ENCODE measurements at places on chromosomes 16 and 17. TPM values are rescaled to one million over a fixed set of nuclear protein-coding genes. Genes with fewer than 3 reads are reported as not detected.
A peak's percentile ranks its signal among the peaks of the same experiment; 100 is the strongest.

- DNase-seq: no peak
These were observed 47.3 kb upstream of the ALOX12 start for GRCh38 chr17:6948562-6948961.

INCA1 gene
- not detected for total RNA-seq

DNA sequence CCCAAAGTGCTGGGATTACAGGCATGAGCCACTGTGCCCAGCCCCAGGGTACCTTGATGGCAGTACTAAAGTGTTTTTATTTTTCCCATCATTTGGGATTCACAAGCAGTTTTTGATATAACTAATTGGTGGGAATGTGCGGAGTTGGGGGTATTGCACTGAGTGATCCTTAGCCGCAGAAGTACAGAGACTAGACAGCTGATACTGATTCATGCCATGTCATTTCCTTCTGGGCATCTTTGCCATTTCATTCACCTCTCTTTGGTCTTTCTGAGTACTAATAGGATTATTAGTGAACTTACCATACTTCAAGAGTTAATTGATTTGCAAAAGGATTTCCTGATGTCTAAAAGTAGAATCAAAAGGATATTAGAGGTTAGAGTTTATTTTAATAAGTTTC, 9.7 kb downstream of the NMT1 start:
- no peak for DNase-seq

GRCh38 chr16:67104845-67105244, 4.9 kb upstream of the PHAF1 start:
- peak; percentile 11 for DNase-seq

CCL4 gene
- not detected for total RNA-seq

DNA sequence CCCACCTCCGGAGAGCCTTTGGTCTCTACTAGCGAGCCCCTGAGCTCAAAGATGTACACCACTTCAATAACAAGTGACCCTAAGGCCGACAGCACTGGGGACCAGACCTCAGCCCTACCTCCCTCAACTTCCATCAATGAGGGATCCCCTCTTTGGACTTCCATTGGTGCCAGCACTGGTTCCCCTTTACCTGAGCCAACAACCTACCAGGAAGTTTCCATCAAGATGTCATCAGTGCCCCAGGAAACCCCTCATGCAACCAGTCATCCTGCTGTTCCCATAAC, 702 bp downstream of the SPN start:
- DNase-seq: no peak

DNA sequence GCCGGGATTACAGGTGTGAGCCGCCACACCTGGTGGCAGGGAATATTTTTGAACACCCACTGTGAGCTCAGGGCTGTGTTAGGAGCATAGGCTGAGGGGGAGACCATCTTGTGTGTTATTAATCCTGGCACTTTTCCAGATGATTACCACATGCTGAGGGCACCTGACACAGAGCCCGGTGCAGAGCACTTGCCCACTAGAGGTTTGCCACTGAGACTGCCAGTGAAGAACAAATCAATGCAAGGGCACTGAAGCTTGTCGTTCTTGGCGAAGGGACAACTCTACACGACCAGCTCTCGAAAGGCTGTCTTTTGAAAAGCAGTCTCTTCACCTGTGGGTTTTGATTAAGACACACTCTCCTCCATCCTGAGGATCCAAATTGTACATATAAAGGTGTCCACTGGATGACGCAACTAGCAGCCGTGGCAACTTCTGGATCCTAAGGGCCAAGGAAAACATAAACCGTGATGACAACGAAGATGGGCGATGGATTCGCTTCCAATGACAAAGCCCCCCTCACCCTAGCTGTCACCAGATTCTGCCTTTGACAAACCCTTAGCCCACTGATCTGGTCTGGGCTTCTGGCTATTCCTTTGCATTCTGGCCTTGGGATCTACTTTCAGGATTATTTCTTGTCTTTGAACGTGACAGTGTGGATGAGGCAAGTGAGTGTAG, 28.7 kb downstream of the WIPI1 start:
- DNase-seq: no peak

GRCh38 chr16:648071-648780, 939 bp upstream of the WDR90 start:
- peak; percentile 88 for DNase-seq

DNA sequence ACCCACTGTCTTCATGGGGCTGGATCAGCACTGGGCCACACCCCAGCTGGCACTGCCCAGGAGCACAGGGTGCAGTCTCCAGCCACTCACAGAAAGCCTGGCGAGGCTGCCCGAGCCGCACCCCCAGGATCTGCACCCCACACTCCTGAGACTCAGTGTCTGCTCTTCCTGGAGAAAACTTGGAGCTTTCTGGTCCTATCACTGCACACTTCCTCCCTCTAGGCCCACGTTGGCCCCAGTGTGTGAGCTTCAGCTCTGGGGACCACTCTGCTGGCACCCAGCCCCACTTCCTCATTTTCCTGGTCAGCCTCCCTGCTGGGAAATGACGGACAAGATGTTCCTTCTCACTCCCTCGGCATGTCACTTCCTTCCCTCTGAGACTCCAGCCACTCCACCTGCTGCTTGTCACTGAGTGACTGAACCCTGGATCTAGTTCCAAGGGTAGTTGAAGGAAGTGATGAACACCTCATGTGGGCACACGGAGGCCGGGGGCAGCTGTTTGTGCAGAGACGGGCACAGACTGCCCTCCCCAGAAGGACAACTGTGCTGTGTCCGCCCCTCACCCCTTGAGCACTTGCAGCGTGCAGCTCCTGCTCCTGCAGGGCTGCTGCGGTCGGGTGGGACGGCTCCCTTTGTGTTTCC, 29.0 kb downstream of the ZC3H18 start:
- DNase-seq: peak; percentile 48

CCL8 gene
- total RNA-seq: not detected

HEATR9 gene
- not detected for total RNA-seq

DNA sequence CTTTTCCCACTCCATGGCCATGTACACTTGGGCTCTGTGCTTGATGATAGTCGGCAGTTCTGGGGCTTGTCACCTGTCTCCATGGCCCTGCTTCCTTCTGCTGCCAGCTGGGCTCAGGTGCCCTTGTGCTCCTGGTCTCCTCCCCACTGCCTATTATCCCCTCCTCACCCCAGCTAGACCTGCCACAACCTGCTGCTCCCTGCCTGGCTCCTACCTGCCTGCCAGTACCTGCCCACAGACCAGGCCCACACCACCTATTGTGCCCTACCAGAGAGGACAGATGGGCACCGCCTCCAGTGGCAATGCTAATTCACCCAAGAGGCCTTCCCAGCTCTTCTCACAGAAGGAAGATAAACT, 538 bp upstream of the RAPGEFL1 start:
- DNase-seq: peak; percentile 23

DNA sequence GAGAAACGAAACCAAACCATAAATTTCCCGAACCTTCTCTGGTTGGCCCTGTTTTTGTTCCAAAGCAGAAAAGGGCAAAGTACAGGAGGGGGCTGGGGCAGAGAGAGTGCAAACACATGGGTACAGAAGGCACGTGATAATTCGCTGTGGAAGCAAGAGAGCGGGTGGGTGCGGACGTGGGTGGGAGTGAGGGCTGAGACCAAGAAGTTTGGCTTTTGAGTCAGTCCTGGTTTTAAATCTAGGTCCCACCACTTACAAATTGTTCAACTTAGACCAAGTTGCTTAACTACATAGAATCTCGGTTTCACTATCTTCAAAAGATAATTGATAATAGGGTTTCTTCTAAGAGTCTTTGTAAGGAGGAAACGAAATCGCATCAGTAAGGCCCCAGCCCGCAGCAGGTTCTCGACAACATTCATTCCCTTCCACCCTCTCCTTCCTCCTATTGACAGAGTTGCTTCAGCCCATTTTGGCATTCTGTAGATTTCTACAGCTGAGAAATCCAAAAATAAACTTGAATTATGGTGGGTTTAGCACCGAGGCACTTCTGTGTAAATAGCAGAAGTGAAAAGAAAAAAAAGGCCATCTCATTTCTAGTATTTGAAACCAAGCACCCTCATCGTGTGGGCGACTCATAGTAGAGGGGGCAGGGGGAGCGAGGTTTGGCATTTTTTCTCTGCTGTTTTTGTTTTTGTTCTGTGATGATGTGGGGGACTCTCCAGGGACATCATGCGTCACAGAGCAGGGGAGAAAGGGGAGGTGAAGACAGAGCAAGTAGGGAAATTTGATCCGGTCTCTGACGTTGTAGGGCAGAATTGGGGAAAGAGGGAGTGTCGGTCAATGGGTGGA, 33.6 kb upstream of the CCR7 start:
- no peak for DNase-seq

- no peak for DNase-seq
These were observed 26.3 kb upstream of the DOC2B start for GRCh38 chr17:207775-208174.

DNA sequence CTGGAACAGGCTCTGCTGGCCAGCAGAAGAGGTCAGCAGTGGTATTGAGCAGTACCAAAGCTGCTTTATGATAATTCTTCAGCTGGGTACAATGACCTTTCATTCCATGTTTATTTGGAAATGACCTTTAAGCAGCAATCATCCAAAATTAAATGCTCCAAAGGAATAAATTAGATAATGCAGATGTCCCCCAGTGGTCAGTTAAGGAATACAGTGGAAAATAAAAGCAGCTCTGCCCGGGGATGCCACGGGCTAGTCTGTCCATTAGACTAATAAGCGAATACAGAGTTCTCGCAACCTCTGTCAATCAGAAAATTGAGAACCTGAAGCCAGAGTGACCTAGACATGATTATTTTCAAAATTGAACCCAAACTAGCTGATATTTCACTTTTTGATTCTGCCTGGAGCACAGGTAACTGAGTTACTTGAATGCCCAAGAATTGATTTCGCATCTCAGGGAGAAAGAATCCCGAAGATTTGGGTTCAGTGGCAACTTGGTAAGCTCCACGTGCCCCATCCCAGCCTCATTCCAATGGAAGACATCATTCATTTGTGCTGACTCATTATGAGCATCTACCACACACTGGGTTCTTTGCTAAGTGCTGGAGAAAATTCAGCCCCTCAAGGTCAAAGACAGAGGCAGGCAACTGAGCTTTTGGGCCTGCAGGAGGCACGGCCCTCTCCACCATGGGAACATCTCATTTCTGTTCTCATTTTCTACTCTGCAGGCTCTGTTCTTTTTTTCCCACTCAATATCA, 34.4 kb upstream of the SLC39A11 start:
- no peak for DNase-seq

CDH11 gene
- 17.6 TPM for total RNA-seq

CDH5 gene
- total RNA-seq: 10.4 TPM

DNA sequence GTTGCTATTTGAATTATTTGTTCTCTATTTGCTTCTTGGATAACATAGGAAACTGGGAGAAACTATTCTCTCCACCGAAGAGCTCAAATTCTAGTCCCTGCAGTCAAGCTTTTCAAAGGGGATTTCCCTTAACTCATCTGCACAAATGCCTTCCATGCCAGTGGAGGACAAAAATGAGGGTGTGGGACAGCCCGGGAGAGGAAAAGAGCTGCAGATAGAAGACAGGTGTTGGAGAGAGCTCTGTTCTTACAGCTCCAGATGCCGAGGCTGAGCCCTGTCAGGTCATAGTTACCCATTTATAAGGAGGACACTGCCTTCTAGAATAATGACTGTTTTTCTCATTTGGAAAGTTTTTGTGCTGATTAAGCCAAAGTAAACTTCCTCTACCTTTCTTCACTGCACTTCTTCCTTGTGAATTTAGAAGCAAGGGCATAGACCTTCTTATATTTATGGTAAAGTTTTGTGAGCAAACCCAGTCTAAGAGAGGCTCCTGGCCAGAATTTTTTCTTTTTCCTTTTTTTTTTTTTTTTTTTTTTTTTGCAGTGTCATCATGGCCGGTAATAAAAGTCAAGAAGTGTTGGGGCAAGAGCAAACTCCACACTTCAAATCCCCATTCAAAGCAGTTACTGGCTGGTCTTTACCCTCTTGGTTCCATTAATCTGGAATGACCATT, 177.2 kb downstream of the ABCC12 start:
- DNase-seq: no peak

GRCh38 chr16:66899945-66900710, 18.6 kb downstream of the CDH16 start:
- DNase-seq: peak; percentile 90

DNA sequence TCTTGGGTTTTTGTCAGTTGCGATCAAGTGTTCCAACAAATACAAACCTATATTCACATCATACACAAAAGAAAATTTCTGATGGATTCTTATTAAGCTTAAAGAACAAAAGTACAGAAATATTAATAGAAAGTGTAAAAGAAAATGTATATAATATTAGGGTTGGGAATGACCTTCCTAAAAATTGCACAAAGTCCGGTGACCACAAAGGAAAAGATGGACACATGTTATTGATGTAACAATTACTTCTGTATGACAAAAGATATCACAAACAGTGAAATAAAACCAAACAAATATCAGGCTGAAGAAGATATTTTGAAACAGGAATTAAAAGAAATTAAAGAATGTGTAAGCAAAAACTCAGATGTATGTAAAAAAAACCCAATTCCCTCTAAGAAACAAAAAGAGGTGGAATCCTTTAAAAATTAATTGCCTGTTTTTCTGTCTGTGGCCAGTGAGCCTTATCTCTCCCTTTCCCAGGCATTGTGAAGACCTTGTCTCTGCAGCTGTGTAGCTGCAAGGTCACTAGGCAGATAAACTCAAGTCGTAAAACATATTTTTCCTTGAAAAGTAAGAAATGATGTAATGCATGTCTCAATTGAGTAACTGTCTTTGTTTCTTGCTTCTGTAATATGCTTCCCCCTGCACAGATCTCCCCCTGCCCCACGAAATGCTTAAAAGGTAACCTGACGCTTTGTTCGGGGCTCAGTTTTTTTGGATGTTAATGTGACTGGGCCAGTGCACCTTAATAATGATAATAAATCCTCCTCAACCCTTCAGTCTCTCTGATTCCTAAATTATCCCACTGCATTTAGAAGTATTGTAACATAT, 2.8 kb downstream of the ST6GALNAC1 start:
- DNase-seq: no peak

DNA sequence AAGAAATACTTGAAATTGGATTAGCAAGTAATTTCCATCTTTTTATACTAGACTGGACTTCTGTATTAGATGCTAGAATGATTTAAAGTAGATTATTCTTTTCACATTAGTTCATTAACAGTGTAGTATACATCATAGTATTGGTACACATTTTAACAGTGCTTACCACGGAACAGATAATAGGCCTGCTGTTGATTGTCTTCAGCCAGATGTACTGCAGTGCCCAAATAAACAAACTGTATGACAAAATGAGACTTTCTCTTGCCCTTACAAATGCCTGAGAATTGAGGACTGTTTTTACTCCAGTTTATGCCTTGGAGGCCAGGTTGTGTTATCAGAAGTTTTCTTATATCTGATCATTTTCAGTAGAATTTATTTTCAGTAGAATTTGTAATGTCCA, 631 bp downstream of the EVI2A start:
- no peak for DNase-seq

Measured in body of pancreas (tissue), 4 donors.